Esophagus squamous epithelium (tissue), 5 donors: ENCODE measurements at places on chromosomes 4 and X.

- no peaks in the 10 kb centered on the region for H3K4me1 ChIP-seq
- H3K4me3 ChIP-seq: no peak overlapping the region
- H3K36me3 ChIP-seq: no peaks in the 10 kb centered on the region
- no peak overlapping the region for H3K27ac ChIP-seq
Measured at GRCh38 chr4:183053681-183054080, 45.4 kb upstream of the WWC2 start.

GRCh38 chrX:102154900-102155805 is 624 bp downstream of the BEX5 start:
- H3K27me3 ChIP-seq: no peaks in the 10 kb centered on the region
- peaks cover 15% of the 10 kb centered on the region for H3K4me1 ChIP-seq
- H3K36me3 ChIP-seq: no peaks in the 10 kb centered on the region

DNA sequence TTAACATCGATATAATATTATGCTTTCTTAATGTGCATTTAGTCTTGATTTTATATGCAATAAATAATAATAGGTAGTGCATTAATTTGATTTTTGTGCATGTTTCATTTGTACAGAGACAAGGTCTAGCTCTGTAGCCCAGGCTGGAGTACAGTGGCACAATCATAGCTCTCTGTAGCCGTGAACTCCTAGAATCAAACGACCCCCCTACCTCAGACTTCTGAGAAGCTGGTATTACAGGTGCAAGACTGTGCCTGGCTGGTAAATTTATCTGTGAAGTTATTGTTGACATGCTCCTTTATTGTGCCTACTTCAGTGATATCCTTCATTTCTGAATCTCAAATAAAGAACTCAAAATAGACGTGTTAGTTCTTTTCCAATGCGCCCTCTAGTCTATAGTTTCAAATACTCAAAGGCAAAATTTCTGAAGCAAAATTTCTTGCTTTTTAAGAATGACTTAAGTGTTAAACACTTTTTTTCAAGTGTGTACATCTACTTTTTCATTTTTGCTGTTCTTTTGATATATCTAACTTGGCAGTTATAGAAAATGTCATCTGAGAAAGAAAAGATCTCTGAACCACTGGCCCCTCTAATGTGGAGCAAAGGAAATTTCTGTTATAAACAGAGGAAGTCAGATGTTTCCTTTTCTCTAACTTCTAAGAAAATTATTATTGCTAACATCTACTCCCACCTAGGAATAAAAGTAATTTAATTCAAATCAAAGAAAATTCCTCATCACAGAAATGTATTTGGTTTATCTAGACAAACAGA is 28.3 kb upstream of the GUCY1A1 start:
- H3K4me1 ChIP-seq: no peaks in the 10 kb centered on the region
- DNase-seq: no peak
- H3K36me3 ChIP-seq: no peaks in the 10 kb centered on the region
- H3K27me3 ChIP-seq: no peaks in the 10 kb centered on the region
- no peak overlapping the region for H3K27ac ChIP-seq

- no peak overlapping the region for H3K27ac ChIP-seq
- peaks cover 3% of the 10 kb centered on the region for H3K4me1 ChIP-seq
- no peak for DNase-seq
Measured at GRCh38 chrX:49204017-49204416, 4.0 kb upstream of the SYP start.

- H3K27me3 ChIP-seq: no peaks in the 10 kb centered on the region
- no peak overlapping the region for H3K4me3 ChIP-seq
- no peak for DNase-seq
- no peaks in the 10 kb centered on the region for H3K36me3 ChIP-seq
Measured at GRCh38 chrX:115948018-115948923, 222.3 kb upstream of the AGTR2 start.

GRCh38 chr4:26729547-26729946 is 131.1 kb upstream of the STIM2 start:
- no peak overlapping the region for H3K27ac ChIP-seq
- no peaks in the 10 kb centered on the region for H3K4me1 ChIP-seq
- no peaks in the 10 kb centered on the region for H3K27me3 ChIP-seq
- no peak for DNase-seq
- no peak overlapping the region for H3K4me3 ChIP-seq

- no peak overlapping the region for H3K27ac ChIP-seq
- H3K27me3 ChIP-seq: no peaks in the 10 kb centered on the region
Measured at GRCh38 chrX:118199997-118200396, 83.4 kb upstream of the KLHL13 start.

GRCh38 chr4:117987464-117987863 is 46.8 kb upstream of the NDST3 start:
- H3K4me3 ChIP-seq: no peak overlapping the region
- H3K27me3 ChIP-seq: no peaks in the 10 kb centered on the region
- no peaks in the 10 kb centered on the region for H3K36me3 ChIP-seq

DNA sequence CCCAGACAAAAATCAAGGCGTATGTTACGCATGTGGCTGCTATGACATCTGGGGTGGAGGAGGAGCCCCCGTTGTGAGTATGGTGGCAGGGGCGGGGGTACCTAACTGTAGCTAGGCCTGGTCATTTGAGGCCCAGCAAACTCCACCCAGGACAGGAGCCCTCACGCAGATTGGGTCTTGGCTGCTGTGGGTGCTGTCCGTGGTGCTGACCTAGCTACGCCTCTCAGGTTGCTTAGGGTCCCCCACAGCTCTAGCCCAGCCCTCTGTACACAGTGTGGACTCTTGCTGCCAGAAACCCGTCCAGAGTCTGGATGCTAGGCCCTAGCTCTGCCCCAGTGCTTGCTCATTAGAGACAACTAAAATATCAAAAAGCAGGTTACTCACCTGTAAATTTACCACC is 146.7 kb upstream of the PSAPL1 start:
- no peaks in the 10 kb centered on the region for H3K4me1 ChIP-seq
- H3K36me3 ChIP-seq: no peaks in the 10 kb centered on the region
- no peak for DNase-seq
- H3K4me3 ChIP-seq: no peak overlapping the region
- H3K27me3 ChIP-seq: no peaks in the 10 kb centered on the region
- H3K27ac ChIP-seq: no peak overlapping the region

DNA sequence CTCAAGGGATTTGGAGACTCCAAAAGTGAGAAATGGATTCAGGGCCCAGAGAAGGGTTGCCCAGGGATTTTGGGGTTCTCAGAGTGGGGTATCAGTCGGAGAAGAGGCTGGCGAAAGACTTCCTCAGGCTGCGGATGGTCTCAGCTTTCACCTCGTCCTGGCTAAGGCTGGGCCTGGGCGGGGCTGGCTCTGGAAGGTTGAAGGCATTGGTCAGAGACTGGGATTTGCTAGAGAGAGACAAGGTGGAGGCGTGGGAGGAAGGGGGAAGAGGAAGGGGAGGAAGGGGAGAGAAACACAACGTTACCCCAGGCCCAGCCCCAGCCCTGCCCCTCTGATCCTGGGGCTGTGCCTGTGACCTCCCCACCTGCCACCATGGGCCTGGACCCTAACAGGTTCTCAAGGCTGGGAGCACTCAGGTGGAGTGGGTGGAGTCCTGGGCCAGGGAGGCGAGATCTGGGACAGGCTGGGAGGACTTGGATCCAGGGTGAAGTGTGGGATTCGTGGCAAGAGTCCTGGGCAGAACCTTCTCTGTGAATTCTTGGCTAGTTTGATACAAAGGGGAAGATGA is 9.4 kb upstream of the TIMP1 start:
- DNase-seq: no peak
- no peaks in the 10 kb centered on the region for H3K4me1 ChIP-seq
- H3K36me3 ChIP-seq: no peaks in the 10 kb centered on the region
- no peak overlapping the region for H3K4me3 ChIP-seq
